Dermis microvascular lymphatic vessel endothelial cell (primary cell): ENCODE measurements at places on chromosomes 4 and X. TPM values are rescaled to one million over a fixed set of nuclear protein-coding genes. Genes with fewer than 3 reads are reported as not detected.
A peak's percentile ranks its signal among the peaks of the same experiment; 100 is the strongest.

DNA sequence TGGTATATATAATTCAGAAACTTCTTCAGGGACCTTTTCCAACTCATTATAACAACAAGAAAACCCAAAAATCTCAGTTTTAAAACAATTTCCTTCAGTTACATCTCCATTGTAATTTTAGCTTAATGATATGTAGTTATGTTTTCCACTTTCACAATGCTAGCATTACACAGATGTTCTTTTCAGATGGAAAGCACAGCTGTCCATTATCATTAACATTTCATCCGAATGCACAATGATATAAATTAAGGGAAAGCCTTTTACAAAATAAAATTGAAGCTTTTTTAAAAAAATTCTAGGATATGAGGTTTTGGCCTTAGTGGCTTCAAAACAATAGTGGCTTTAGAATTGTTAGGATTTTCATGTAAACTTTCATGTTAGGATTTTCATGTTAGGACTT lies 389.2 kb downstream of the ADAM29 start:
- DNase-seq = no peak

DNA sequence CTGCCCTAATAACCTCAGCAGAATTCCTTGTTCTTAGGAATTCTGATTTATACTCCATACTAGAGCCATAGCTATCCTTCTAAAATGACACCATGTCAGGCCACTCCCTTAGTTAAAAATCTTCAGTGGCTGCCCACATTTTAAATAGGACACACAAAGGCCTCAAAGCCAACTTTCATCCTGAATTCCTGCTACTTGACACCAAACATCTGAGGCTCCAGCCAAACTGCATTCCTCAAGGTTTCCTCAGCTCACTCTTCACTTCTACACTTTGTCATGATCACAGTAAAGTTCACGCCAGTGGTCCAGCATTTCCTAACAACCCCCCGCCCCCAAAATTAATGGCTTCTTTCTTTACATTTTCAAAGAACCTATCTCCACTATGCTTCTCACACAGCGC lies 124.3 kb downstream of the ADGRA3 start:
- no peak for DNase-seq

DNA sequence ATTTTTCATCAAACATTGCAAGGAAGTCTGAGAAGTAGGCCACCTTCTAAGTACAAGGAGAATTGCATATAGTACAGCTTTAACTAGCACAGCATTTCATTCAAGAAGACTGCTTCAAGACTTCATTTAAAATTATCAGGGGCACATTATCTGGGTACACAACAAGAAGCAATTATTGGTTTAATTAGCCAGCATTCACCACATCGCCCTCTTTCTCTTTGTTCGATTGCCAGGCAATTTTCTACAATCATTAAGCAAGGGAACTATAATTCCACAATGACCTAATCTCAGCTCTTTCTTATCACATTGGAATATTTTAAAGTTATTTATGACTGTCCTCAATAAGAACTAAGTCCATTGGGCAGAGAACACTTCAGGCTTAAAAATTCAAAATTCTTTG lies 1347.1 kb upstream of the PABPC4L start:
- DNase-seq = no peak

DNA sequence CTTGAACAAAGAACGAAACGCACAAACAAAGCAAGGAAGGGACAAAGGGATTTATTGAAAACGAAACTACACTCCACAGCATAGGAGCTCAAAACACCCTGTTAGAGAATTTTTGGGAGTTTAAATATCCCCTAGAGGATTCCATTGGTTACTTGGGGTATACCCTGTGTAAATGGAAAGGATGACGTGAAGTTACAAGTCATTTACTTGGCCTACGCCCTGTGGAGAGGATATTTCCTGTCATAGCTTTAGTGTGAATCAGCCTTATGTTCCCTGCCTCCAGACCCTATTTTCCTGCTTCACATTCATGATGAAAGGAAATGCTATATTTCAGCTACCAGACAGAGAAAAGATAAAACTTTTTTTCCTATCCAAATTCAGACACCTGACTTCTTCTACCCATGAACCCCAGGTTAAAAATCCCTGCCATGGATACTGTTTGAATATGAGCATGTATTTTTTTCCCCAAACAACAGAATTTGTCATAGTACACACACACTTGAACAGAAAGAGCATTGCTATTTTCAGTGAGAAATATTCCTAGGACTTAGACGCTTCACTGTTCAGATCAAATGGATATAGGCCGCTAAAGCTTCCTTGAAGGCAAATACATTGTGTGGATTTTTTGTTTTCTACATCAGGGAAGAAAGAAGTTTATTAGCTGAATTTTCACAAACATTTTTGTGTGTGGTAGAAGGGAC lies 20.4 kb downstream of the PIN4 start:
- peak; percentile 84 for DNase-seq

DNA sequence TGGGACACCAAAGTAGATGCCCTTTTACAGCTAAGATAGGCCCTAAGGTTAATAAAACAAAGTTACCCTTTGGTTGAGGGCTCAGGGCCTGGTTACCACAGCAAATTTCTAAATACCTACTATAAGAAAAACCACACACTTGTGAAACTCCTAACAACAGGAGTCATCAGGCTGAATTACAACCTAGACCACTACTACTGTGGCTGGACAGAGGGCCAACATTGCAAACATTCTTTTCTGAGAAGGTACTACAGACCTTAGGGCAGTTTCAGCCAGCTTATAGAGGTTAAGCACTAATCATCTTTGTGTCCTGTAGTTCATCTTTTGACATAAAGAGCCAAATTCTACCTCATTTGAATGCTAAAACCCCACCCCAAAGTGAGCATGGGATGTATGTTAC lies 504.0 kb downstream of the RAPGEF2 start:
- DNase-seq = no peak

- DNase-seq = no peak
Measured at GRCh38 chrX:110268886-110269285, 49.0 kb downstream of the AMMECR1 start.

DNA sequence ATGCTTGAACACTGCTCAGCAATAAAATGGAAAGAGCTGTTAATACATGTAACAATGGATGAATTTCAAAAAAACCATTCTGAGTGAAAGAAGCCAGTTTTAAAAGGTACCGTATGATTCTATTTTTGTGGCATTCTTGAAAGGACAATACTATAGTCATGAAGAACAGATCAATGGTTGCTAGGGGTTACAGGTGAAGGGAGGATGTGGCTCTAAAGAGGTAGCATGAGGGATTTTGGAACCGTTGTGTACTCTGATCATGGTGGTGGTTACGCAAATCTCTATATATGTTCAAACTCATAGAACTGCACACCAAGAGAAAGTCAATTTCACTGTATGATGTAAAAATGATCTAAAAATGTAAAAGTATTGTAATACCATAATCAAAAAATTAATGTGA lies 40.0 kb upstream of the CTAG2 start:
- DNase-seq = no peak

DNA sequence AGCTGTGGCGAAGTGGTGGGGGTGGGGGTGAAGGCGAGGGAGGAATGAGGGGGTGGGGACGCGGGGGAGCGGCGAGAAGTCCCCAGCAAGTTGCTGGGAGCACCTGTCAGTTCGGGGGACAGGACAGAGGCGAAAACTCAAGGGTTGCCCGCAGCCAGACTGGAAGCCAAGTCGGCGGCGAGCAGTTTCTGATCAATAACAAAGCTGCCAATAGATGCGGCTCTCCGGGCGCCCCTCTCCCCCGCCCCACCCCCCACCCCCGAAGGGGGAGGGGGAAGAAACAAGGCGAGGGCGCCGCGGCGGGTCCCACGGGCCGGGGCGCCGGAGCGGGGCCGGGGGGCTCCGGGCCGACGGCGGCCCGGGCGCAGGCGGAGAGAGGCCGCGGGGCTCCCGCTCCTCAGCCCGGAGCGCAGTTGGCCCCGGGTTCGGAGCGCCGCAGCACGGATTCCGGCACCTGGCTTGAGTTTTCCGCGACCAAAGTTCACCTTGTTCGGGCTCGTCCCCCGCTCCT lies 379 bp downstream of the PDGFC start:
- no peak for DNase-seq

- peak; percentile 77 for DNase-seq
Measured at GRCh38 chr4:38237139-38237538, 276.9 kb downstream of the PTTG2 start.

GRCh38 chr4:3868211-3869173 lies 102.3 kb downstream of the ADRA2C start:
- no peak for DNase-seq

DNA sequence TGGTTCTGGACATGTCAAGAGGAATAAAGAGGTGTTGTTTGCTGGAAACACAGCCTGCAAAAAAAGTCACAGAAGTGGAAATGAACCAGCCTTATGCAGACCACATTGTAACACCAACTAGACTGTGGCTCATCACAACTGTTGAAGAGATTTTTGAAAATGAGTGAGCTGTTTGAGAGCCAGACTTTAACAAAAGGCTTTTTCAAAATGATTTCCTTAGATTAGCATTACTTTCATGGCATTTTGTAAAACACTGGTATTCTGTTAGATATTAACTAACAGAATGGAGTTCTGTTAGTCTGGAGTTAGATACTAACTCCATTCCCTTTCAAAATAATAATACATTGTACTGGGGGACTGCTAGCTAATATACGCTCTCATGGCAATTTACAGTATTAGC lies 60.6 kb upstream of the GABRA2 start:
- DNase-seq = no peak

DNA sequence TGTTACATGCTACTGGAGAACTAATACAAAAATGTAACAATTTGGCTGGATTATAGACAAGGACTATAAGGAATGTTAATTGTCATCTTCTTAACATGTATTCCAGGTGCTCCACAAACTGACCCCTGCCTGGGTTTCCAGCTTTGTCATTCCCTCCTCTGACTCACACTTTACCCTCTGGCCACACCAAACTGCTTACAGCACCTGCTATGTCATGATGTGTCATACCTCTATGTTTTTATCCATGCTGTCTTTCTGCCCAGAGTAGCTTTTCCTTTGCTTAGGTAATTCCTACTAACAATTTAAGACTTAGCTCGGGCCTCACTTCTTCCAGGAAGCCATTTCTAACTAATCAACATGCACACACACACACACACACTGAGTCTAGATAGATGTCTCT lies 14.0 kb upstream of the SHROOM4 start:
- DNase-seq = peak; percentile 29

DNA sequence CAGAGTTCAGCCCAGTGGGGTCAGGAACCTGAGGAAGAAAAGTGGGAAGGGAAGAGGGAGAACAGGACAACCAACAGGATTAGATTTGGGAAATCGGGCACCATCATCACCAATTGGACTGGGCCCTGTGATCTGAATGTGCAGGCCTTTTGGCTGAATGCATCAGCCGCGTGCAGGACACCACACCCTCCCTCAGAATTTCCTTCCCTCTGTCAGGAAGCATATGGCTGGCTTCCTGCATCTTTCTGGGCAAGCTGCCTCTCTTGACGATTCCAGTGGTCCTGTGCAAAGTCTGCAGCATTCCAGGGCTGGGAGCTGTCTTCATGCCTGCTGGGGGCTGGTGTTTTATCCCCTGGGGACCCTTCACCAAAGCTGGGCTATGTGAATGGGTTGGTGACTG lies 16.4 kb downstream of the MAGEA4 start:
- DNase-seq = no peak

DNA sequence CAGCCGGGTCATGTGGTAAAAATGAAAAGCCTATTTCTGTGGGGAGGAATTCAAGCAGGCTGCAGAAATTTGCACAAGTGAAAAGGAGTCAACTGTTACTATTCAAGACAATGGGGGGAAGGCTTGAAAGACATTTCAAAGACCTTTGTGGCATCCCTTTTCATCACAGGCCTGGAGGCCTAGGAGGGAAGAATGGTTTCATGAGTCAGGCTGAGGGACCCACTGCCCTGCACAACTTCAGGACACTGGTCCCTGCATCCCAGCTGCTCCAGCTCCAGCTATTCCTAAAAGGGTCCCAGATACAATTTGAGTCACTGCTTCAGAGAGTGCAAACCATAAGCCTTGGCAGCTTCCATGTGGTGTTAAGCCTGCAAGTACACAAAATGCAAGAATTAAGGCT lies 85.3 kb upstream of the POU3F4 start:
- no peak for DNase-seq

GRCh38 chrX:39065051-39065871 lies 264.0 kb downstream of the MID1IP1 start:
- DNase-seq = no peak

DNA sequence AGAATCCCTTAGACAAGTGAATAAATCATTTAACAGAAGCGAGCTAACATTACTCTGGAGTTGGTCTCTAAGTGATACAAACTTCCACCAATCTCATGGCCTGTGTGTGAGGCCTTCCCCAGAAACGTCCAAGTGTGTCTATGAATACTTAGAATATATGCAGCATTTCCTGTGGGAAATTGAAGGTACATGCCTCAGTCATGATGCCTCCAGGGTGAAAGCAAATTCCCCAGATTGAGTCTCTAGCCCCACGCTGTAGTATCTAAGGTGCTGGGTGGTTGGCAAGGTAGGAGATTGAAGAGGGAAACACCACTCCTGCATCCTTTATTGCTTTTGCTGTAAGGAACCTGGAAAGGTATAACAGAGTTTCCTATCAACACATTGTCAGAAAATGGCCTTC lies 113.8 kb downstream of the IL13RA2 start:
- DNase-seq = no peak

DNA sequence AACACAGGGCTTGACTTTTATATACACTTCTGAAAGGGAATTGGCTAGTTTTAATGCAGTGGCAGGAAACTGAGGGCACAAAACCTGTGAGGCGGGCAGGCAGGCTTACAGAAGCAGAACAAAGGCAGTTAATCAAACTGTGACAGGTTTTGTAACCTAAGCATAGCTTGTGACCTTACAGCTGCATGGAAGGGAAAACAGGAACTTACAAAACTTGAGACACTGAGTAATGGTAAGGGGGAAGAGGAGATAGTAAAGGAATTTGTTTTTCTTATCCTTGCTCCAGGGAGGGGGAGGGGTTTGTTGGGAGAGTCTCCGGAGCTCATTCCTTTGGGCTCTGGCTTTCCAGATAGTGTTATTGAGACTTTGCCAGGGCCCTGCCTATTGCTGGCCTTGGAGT lies 55.6 kb downstream of the SLITRK4 start:
- no peak for DNase-seq

GRCh38 chr4:7199129-7199725 lies 6.9 kb downstream of the SORCS2 start:
- no peak for DNase-seq

- no peak for DNase-seq
Measured at GRCh38 chr4:164177153-164177552, 576.8 kb upstream of the SMIM31 start.

DNA sequence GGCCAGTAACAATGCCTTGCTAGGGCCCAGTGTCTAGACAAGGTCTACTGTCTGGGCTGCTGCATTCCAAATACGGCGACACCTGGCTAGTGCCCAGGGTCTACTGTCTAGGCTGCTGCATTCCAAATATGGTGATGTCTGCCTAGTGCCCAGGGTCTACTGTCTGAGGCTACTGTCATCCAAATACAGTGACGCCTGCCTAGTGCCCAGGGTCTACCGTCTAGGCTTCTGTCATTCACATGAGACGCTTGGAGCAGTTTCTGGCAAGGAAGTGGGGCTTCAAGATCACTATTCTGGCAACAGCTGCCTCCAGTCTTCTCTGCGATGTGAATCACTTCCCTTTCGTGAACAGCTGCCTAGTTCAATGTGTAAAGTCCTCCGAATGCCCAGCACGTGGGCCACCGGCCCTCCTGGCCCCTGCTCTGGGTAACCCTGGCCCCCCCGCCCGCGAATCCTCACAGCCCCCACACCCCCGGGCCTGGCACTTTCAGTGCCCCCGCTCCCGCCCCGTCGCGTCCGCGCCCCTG lies 12.7 kb downstream of the ACOX3 start:
- peak; percentile 26 for DNase-seq

Gene FGFBP2
- not detected in 2 replicates for total RNA-seq

Gene IRS4
- total RNA-seq = under 0.01 and 0.13 TPM in 2 replicates

Gene ARR3
- total RNA-seq = not detected in 2 replicates

Gene SOX3
- total RNA-seq = not detected in 2 replicates

Gene OPHN1
- total RNA-seq = 5.5 and 7.1 TPM in 2 replicates

Gene SSR4
- total RNA-seq = 134 and 155 TPM in 2 replicates
